ENCODE measurements at places on chromosomes 4 and X.

- no peak for DNase-seq
These were observed 347.8 kb upstream of the PITX2 start for GRCh38 chr4:110970642-110971041.

GRCh38 chrX:1172496-1172895, 40.0 kb downstream of the CRLF2 start:
- no peak for DNase-seq

DNA sequence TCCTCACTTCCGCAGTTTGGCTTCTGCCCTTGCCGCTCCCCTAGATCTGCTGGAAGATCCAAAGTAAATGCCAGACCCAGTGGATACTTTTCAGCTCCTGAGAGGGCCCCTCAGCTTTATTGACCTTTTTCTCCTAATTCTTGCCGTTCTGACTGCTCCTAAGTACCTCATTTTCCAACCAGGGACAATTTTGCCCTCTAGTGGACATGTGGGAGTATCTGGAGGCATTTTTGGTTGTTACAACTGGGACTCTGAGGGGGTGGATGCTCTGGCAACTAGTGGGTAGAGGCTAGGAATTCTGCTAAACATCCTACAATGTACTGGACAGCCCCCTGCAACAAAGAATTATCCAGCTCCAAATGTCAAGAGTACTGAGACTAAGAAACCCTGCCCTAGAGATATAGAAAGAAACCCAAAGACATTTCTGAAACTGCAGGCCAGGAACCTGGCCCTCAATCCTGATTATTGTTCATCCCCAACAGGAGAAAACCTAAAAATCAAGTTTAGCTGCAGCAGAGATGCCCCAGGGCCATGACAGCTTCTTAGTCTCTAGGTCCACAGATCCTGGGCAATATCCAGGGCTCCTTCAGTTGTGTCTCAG, 3.4 kb downstream of the TEX13B start:
- DNase-seq, result no peak

DNA sequence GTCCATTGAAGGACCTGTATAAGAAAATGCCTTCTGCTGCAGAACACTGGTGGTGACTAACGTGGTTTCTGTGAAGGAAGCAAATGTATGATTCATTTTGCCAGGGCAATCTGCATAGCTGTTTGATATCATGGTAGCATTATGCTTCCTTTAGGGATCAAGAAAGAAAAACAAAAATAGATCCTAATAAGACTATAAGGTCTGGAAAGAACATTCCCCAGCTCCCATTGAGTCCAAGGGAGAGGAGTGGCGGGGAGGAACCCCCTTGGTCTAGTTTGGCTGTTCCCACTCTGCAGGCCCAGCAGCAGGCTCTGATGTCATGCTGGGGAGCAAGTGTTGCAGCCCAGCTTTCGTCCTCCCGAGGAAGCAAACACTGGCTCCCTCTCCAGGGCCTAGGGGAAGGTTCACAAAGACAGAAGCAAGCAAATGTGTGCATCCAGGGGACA, 154.5 kb upstream of the GALNT7 start:
- DNase-seq, result no peak

DNA sequence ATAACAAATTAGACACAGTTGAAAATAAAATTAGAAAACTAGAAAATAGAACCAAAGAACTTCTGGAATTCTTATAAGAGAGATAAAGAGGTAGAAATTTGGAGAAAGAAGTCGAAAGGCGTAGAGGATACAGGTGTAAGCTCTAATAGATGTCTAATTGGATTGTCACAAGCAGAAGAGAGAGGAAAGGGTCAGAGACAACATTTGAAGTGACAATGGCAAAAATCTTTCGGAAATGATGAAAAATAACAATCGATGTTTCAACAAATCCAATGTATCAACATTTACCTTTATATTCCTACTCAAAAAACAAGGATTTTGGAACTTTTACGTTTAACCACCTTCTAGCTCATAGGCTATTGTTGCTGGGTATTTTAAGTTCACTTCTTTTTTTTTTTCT, 3.8 kb downstream of the CXCL8 start:
- DNase-seq, result no peak

- peak; percentile 45 for DNase-seq
These were observed 34.3 kb downstream of the NLGN3 start for GRCh38 chrX:71178908-71179307.

- no peak for DNase-seq
These were observed 81.1 kb upstream of the SH3RF1 start for GRCh38 chr4:169351872-169352271.

DNA sequence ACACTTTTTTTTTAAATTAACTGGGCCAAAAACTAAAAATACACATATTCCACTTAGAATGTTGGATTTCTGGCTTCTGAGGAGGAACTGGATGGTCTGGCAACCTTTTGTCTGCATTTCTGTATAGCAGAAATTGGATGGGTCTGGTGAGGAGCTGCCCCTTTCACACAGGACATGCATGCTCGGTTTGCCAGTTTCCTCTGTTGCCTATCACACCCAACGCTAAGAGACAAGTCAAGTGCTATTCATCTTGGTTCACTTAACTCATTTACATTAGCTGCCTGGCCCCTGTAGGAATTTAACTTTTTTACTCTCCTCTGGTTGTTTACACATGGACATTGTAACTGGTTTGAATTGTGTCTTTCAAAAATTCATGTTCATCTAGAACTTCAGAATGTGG, 195.7 kb downstream of the PACRGL start:
- no peak for DNase-seq

- no peak for DNase-seq
These were observed 62.9 kb downstream of the BRCC3 start for GRCh38 chrX:155134255-155134654.

DNA sequence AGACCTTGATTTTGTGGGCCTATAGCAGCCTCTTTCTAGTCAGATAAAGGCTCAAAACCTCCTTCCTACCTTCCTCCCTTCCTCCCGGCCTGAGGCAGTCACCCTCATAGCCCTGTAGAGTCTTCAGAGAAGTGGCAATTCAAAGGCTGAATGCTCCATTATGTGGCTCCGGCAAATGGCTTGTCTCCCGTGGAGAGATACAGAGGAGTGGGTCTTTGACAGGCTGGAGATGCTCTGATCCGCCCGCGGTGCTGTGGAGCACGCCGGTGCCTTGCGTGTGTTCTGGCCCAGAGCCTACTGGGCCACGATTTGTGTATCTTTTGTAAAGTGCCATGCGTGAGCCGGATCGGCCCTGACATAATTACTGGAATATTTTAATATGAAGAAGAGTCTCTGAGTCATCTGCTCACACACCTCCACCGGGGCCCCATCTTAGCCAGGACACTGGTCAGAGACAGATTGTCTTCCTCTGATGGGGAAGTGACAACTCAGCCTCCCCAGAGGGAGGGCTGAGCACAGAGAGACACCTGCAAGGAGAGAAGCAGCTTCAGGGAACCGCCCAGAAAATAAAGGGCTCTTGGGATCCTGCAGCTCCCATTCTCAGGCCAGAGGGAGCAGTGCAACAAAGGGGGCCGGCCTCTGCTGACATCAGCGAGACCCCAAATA, 88.7 kb downstream of the DCTD start:
- no peak for DNase-seq

GRCh38 chr4:32189130-32189529, 1469.0 kb downstream of the PCDH7 start:
- no peak for DNase-seq

DNA sequence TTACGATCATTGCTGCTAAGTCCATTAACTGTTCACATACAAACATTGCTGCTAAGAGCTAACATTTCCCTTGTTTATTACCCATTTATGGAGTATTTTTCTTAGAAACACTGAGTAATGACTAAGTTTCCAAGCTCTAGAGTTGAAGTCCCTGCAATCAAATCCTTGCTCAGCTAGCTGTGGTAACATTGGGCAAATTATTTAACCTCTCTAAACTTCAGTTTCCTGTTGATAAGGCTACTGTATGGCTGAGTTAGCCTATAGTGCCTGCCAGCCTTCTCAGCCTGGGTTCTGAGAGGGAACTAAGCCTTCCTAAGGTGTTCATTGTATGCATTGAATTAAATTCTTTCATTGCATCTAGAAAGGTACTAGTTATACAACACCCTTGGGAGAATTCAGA, 15.2 kb upstream of the SCOC start:
- no peak for DNase-seq

DNA sequence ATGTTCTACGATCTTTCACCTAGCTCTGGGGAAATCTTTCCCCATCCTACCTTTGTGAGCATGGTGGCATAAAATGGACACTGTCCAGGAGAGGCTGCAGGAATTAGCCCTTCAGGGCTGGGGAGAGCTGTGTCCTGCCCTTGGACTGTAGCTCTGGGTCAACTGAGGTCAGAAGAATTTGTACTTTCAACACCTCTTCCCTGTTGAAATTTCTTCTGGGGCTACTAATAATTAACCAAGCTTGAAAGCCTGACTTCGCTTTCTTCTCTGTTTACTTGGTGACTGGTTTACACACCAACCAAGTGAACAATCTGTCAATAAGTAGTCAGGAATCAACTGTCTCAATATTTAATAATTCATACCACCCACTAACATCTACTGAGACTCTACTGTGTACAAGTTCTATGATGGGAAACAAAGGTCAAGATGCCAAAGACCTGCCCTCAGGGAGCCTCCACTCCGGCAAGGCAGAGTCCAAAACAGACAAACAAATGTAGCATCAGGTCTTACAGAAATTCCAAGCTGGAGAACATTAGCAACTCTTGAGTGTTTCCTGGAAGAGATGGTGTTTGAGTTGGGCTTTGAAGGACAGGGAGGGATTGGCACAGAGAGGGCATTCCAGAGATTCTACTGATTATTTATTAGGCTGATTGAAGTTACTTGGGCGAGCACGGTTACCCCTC, 113.1 kb downstream of the ENPP6 start:
- no peak for DNase-seq

GRCh38 chr4:82381235-82381634, 7.4 kb upstream of the HNRNPD start:
- no peak for DNase-seq

GRCh38 chr4:40264497-40264896, 67.7 kb downstream of the RHOH start:
- DNase-seq, result no peak

GRCh38 chr4:24236532-24236931, 346.7 kb upstream of the PPARGC1A start:
- DNase-seq, result no peak

GRCh38 chr4:57911203-57911602, 801.0 kb upstream of the IGFBP7 start:
- DNase-seq, result no peak

- no peak for DNase-seq
These were observed 43.7 kb upstream of the FRMD7 start for GRCh38 chrX:132171478-132171877.

DNA sequence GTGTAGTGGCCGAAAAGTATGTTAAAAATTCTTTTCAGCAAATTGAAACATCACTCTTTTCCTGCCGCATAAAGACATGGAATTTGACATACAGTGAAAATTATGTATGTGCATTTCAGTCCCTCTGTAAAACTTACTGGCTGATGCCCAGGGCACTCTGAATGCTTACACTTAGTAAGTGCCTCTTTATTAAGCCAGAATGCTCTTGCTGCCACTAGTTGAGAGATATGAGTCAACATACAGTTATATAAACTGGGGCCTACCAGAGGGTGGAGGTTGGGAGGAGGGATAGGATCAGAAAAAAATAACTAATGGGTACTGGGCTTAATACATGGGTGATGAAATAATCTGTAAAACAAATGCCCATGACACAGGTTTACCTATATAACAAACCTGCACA, 38.1 kb upstream of the TRPC5 start:
- no peak for DNase-seq

All from activated gamma-delta T cell treated with Interleukin-2 at 50 U/mL for 16 hours (primary cell).